ENCODE measurements at places on chromosomes 1 and 21.
A peak's percentile ranks its signal among the peaks of the same experiment; 100 is the strongest.

DNA sequence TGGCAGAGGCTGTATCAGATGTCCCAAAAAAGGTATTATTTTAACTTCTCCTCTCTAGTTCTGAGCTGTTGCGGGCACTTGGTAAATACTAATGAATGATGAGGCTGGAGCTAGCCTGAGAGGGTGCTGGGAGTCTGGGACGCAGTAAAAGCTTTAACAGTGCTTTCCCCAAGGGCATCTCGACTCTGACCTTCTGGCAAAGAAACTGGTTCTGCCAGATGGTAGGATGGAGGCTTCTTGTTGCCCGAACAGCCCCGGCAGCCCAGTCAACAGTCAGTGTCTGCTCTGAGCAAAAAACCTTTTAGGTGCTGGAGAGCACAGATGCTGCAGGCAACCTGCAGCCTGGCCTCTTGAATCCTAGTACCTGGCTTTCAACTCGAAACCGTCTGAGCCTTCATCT, 2.5 kb upstream of the PNRC2 start:
- no peak for DNase-seq

- no peak for DNase-seq
Observed at GRCh38 chr1:182261655-182262054, 129.9 kb downstream of the GLUL start.

DNA sequence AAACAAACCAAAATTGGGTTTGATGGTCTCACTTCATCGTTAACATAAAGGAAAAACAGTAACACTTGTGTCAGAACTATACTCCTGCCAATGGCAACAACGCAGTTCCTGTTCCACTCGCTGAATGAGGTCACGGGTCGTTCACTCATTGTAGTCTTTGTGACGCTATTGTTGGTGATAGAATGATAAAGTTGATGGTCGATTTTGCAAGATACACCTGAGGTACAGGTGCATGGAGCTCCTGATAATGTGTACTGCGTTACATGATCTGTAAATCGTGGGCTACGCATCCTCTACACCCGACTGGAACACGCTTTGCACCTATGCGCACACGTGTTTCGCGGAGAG, 391 bp upstream of the CENPS start:
- no peak for DNase-seq

DNA sequence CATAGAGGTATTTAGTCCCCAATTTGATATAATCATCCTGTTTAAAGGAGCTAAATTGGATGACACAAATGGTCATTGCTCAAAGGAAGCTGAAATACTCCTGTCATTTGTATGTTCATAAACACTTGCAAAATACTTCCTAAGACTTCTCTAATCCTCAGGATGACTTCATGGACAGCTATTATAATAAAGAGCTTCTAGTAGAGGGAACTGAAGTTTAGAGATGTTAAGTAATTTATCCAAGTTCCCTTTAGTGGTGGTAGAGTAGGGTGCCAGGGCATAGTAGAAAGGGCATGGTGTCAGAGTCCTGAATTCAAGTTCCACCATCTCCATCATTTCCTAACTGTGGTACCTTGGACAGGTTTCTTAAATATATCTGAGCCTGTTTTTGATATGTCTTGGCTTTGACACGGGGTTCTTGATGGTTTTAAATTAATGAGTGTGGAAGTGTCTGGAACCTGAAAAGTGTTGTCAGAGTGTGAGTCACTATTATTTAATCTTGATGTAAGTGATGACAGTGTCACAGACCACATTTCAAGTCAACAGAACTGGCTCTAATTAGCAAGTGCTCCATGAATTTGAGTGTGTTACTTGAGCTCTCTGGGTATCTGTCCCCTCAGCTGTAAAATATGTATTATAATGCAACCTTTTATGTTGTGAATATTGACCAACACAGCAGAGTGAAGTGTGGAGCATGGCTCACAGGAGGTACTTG, 12.1 kb upstream of the GBP6 start:
- DNase-seq = no peak

- no peak for DNase-seq
Observed at GRCh38 chr1:183584147-183584546, 6.1 kb downstream of the NCF2 start.

GRCh38 chr1:183622013-183622412, 13.6 kb downstream of the ARPC5 start:
- no peak for DNase-seq

GRCh38 chr1:229685149-229685548, 59.1 kb downstream of the URB2 start:
- no peak for DNase-seq

DNA sequence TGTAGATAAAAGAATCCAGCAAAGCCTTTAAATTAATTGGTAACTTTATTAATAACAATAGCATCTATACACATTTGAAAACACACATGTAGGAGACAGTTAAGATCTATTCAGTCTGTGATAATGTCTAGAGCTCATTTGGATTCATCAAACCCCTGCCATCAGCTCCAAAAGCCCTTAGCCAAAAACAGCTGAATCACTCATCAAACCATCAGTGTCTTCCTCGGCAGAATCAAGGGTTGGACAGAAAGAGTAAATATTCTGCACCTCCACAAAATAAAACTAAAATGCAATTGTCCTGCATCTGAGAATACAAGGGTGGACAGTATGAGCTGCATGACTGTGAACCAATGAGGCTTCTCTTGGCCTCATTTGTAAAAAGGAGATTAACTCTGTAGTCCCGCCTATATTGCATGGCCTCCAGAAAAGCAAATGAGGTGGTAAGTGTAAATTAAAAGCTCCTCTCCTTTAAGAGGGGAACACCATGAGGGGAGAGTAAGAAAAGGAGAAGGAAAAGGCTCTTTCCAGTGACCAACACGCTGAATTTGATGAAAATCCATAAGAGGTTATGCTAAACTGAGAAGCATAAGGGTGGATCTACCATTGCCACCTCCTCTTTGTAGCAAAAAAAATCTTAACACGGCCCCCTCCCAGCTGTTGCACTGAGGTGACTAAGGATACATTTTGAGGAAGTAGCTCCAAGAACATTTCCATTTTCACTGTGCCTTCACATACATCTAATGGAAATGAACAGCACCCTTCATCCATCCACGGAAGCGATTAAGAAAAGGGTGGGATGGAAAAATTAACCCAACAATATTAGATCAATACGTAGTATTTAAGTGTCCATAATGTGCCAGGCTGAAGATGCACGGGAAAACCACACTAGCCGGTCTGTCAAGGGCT, 14.7 kb upstream of the BOLA1 start:
- no peak for DNase-seq

- DNase-seq = no peak
Observed at GRCh38 chr1:2113620-2114135, 63.5 kb downstream of the PRKCZ start.

DNA sequence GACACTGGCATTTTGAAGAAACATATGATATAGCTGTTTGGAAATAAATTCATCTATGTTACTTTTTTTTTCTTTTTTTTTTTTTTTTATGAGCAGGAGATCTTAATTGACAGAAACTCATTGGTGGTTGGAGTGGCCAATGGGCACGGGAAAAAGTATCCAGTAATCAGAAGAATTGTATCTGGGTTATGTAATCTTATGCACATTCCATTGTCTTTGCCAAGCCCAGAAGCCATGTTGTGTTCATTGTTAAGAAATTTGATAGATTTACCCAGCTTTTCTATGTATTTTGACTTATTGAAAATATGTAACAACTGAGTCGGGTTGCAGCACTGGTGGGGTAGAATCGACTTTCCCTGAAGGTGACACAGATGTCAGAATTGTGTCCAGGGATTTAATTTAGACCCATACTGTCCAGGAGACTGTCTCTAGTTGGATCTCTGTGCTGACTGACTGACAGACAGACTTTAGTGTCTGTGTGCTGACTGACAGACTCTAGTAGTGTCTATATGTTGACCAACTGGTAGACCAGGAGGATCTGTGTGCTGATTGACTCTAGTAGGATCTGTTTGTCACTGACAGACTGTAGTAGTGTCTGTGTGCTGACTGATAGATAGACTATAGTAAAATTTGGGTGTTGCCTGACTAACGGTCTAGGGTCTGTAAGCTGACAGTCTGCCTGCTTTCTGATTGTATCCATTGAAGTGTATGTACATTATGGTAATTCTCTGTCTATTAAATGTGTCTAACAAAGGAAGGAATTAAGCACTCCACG, 12.3 kb upstream of the C4BPB start:
- no peak for DNase-seq

DNA sequence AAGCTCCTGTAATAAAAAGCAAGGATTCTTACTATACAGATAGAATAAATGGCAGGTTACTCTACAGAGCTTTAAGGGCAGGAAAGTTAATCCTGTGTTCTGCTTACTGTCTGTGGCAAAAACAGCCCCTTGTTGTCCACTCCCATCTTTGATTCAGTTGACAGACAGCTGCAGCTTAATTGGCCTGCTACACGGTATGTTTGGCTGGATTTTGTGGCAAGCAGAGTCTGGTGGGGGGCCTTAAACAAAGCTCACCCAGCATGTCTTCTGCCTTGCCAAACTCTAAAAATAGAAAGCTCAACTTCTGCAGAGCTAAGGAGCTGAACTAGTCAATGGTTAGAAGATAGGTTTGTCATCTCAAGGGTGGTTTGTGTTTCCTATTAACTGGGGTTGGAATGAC, 407.2 kb downstream of the HLX start:
- DNase-seq = no peak

DNA sequence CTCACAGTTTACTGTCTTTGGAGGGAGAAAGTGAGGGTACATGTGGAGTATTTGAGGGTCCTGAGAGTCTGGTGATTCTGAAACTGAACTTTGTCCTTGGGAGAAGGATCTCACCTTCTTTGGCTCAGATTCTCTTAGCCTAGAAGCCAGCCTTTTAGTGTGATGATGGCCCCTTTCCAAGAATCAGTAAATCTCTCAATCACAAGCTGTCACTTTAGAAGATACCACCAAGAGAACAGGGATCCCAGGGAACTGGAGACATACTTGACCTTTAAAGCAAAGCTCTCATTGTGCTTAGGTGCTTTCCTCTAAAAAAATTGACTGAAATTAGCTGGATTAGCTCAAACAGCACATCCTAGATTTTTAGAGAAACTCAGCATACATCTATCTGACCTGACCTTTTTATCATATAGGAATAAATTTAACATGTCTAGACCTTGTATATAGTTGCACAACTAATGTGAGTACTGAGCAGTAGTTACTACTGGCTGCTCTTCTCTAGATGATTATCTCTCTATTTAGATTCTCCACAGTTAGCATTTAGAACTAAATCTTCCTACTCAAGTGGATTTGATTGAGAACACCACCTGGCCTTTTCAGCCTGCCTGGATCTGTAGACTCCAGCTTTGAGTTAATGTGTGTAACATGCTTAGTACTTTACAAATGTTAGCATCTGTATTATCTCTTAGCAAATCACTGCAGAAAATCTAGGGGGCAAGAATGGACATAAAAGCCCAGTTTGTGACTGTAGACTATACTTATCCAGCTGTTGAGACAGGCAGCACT, 157.7 kb downstream of the MAST2 start:
- no peak for DNase-seq

GRCh38 chr21:20388400-20388799, 609.8 kb upstream of the NCAM2 start:
- DNase-seq = no peak

GRCh38 chr1:157878059-157878458, 36.5 kb upstream of the CD5L start:
- DNase-seq = no peak

- DNase-seq = no peak
Observed at GRCh38 chr1:43878854-43879253, 54.7 kb upstream of the ARTN start.

DNA sequence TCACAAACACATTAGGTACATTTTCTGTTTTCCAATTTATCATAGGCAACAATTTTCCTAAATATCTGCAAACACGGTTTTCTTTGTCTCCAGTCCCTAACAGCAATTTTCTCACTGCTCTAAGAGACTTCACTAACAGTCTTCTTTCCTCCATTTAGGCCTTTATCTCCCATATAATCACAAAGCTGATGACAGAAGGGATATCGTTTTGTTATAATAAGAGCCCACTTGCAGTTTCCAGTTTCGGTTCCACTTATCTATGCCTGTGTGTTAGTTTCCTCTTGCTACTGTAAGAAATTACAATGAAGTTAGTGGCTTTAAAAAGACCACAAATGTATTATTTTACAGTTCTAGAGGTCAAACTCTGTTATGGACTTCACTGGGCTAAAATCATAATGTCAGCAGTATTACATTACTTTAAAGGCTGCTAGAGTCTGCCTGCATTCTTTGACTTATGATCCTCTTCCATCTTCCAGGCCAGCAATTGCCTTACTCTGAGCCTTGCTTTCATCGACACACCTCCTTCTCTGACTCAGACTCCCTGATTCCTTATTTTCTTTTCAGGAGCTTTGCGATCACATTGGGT, 549.3 kb downstream of the NCAM2 start:
- no peak for DNase-seq

GRCh38 chr1:247332215-247332622, 552 bp upstream of the ZNF496 start:
- peak; percentile 43 for DNase-seq

- no peak for DNase-seq
Observed at GRCh38 chr1:57986432-57986831, 560.1 kb downstream of the OMA1 start.

- no peak for DNase-seq
Observed at GRCh38 chr1:208962867-208963266, 620.6 kb upstream of the CAMK1G start.

DNA sequence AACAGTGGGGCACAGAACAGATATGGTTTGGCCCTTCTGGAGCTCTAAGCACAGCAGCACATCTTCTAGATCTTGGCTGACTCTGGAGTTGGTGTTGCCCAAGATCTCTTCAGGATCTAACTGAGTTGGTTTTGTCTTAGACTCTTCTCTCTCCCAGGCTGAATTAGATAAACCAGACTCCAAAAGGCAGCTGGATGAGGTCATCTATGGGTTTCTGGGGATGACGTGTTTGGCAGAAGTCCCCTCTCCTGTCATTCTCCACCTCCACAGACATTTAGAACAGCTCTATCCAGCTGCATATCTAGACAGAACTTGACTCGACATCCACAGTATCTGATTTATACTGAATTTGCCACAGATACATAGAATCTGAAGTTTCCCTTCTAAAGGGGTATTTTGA, 75.3 kb downstream of the ST6GALNAC5 start:
- DNase-seq = no peak

GRCh38 chr1:109112056-109112651, 1.8 kb upstream of the ELAPOR1 start:
- no peak for DNase-seq

- no peak for DNase-seq
Observed at GRCh38 chr1:13430495-13430894, 20.2 kb downstream of the PRAMEF20 start.

DNA sequence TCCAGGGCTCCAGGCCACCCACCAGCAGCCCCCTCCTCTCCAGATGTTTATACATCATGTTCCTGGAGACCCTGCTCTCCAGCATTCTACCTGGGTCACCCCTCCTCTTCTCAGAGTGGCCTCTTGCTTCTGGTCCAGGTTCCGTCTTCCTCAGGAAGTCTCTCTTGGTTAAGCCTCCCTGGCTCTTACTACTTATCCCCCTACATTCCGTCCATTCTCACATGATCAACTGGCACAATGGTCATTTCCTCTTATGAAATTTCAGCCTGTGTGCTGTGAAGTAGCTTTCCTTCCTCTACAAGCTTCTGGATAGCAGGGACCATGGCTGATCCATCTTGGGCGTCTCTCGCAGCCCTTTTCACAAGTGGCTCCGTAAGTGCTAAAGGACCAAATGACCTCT, 33.9 kb upstream of the ATP2B4 start:
- no peak for DNase-seq

All from activated gamma-delta T cell treated with Interleukin-2 at 50 U/mL for 16 hours (primary cell).